ENCODE measurements at places on chromosomes 4 and X. TPM values are rescaled to one million over a fixed set of nuclear protein-coding genes. Genes with fewer than 3 reads are reported as not detected.

Gene GAGE13
- total RNA-seq = not detected

Gene PRMT9
- total RNA-seq = 10.5 TPM

Gene PARM1
- 12.1 TPM for total RNA-seq

Gene GLOD5
- 0.66 TPM for total RNA-seq

Gene SHROOM4
- total RNA-seq = 13.8 TPM

Gene TSPAN6
- total RNA-seq = 40.6 TPM

Gene KCTD8
- total RNA-seq = 0.48 TPM

Gene MSANTD1
- total RNA-seq = 0.88 TPM
